Osteoblast (primary cell): ENCODE measurements at places on chromosomes 1 and 21. TPM values are rescaled to one million over a fixed set of nuclear protein-coding genes. Genes with fewer than 3 reads are reported as not detected.
A peak's percentile ranks its signal among the peaks of the same experiment; 100 is the strongest.

DNA sequence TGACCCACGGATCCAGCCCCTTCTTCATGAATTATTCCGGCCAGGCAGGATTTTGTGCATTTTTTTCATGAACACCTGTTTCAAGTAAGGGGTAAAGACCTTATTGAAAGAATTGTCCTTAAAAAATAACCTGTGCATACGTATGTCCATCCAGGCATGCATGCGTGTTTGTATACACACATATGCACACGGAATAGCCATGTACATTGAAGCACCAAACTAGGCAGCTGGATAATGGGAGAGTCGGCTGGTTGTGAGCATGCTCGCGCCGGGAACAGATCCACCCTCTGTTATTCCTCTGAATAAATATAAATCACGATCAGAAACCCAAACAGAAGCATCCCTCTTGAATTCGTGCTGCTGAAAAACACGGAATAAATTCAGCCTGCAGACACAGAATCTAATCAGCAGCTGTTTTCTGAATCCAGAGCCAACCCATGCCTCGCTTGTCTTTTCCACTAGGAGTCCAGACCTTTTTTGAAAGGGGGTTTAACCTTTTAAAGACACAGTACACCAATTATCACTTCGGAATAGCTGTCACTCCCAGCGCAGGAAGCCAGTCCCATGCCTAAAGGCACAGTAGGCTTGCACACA, at the start of gene HIVEP3:
TSS of gene HIVEP3 (minus strand) at position 473 of the 594 bp plus-strand sequence.
- H3K4me1 ChIP-seq: peaks cover 11% of the 10 kb centered on the region
- no peaks in the 10 kb centered on the region for H3K36me3 ChIP-seq
- H3K27me3 ChIP-seq: no peaks in the 10 kb centered on the region
- no peak within 1 kb of the TSS for H3K27ac ChIP-seq
- DNase-seq: peak; percentile 96

- H3K36me3 ChIP-seq: no peaks in the 10 kb centered on the region
- no peak for DNase-seq
- H3K4me3 ChIP-seq: no peak overlapping the region
- no peaks in the 10 kb centered on the region for H3K4me1 ChIP-seq
Measured at GRCh38 chr21:15722591-15723324, 7.0 kb upstream of the USP25 start.

- DNase-seq: no peak
- H3K27me3 ChIP-seq: no peaks in the 10 kb centered on the region
- no peaks in the 10 kb centered on the region for H3K4me1 ChIP-seq
Measured at GRCh38 chr1:47865881-47866535, 131.2 kb downstream of the TRABD2B start.

DNA sequence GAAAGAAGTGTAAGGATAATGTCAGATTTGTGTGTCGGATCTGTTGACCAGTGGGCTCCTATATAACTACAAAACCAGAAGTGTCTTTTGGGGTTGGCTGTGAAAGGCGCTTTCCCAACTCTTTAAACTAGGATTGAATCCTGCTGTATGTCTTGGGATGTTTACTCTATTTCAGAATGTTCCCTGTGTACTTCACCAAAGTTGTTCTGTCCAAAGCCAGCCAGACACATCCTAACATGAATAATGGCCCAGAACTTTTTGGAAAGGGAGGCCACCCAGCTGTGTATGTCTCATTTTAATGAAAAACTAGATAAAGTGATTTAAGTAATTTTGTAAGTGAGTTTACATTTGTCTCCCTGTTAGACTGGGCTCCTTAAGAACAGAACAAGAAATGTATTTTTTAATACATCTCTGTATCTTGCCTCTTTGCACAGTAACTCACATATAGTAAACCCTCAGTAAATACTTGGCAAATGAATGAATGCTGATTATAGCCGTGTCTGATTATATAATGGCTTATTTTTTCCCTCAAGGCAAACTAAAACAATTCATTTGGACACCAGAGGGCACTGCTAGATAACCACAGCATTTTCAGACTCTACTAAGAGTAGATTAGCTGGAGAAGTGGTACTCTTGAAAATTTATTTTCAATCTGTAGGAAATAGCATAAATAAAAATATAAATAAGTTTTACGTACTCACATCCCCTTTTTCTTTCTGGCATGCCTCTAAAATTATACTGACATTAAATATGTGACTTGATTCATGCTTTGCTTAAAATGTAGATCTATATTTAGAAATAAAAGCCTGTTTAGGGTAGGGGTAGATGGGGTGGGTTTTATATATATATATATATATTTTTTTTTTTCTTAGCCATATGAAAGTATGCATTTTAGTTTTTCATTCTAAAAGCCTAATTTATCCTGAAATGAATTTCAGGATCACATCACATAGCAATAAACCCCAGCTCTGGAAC, 23.8 kb downstream of the TSEN15 start:
- no peaks in the 10 kb centered on the region for H3K27me3 ChIP-seq
- no peak overlapping the region for H3K27ac ChIP-seq
- no peaks in the 10 kb centered on the region for H3K4me1 ChIP-seq
- H3K4me3 ChIP-seq: no peak overlapping the region
- no peaks in the 10 kb centered on the region for H3K36me3 ChIP-seq
- no peak for DNase-seq

DNA sequence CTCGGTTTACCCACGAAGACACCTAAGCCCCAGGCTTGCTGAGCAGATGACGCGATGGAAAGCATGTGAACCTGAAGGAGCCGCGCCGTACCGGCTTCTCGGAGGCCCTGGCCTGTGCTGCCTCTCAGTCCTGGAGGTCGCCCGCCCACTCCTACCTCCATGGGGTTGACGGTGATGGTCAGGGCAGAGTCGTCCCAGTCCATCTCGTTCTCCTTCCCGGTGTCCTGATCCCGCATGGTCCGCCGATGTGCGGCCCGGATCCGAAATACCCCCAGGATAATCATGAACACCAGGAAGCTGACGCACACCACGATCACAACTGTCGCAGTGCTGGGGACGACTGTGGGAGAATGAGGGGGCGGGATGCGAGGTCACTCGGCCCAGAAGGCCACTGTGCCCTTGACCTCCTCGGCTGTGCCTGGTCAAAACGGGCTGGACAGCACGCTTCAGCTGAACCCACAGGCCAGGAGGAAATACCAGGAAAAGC, 79.6 kb downstream of the PIK3CD start:
- no peak overlapping the region for H3K4me3 ChIP-seq
- H3K27ac ChIP-seq: no peak overlapping the region
- peak; percentile 64 for DNase-seq
- no peaks in the 10 kb centered on the region for H3K27me3 ChIP-seq
- H3K36me3 ChIP-seq: peaks cover 63% of the 10 kb centered on the region

GRCh38 chr1:168520052-168520751, 23.6 kb downstream of the XCL2 start:
- H3K4me1 ChIP-seq: no peaks in the 10 kb centered on the region
- peaks cover 3% of the 10 kb centered on the region for H3K27me3 ChIP-seq
- H3K4me3 ChIP-seq: no peak overlapping the region
- H3K36me3 ChIP-seq: no peaks in the 10 kb centered on the region

GRCh38 chr1:204502241-204502640, 7.6 kb upstream of the PIK3C2B start:
- no peaks in the 10 kb centered on the region for H3K4me1 ChIP-seq
- no peak overlapping the region for H3K27ac ChIP-seq
- no peak overlapping the region for H3K4me3 ChIP-seq
- peaks cover 24% of the 10 kb centered on the region for H3K27me3 ChIP-seq
- no peaks in the 10 kb centered on the region for H3K36me3 ChIP-seq

GRCh38 chr1:5109633-5110032, 455.2 kb downstream of the AJAP1 start:
- H3K36me3 ChIP-seq: no peaks in the 10 kb centered on the region
- no peak for DNase-seq
- H3K27ac ChIP-seq: no peak overlapping the region
- no peaks in the 10 kb centered on the region for H3K4me1 ChIP-seq
- H3K4me3 ChIP-seq: no peak overlapping the region
- no peaks in the 10 kb centered on the region for H3K27me3 ChIP-seq

- H3K4me3 ChIP-seq: no peak overlapping the region
- no peaks in the 10 kb centered on the region for H3K27me3 ChIP-seq
- no peak for DNase-seq
- H3K4me1 ChIP-seq: peaks cover 2% of the 10 kb centered on the region
- H3K36me3 ChIP-seq: peaks cover 10% of the 10 kb centered on the region
Measured at GRCh38 chr1:46254668-46255067, 7.1 kb downstream of the RAD54L start.

- no peak overlapping the region for H3K27ac ChIP-seq
- DNase-seq: no peak
- H3K27me3 ChIP-seq: no peaks in the 10 kb centered on the region
- no peaks in the 10 kb centered on the region for H3K4me1 ChIP-seq
- no peak overlapping the region for H3K4me3 ChIP-seq
- no peaks in the 10 kb centered on the region for H3K36me3 ChIP-seq
Measured at GRCh38 chr1:219149953-219150352, 23.7 kb upstream of the LYPLAL1 start.

DNA sequence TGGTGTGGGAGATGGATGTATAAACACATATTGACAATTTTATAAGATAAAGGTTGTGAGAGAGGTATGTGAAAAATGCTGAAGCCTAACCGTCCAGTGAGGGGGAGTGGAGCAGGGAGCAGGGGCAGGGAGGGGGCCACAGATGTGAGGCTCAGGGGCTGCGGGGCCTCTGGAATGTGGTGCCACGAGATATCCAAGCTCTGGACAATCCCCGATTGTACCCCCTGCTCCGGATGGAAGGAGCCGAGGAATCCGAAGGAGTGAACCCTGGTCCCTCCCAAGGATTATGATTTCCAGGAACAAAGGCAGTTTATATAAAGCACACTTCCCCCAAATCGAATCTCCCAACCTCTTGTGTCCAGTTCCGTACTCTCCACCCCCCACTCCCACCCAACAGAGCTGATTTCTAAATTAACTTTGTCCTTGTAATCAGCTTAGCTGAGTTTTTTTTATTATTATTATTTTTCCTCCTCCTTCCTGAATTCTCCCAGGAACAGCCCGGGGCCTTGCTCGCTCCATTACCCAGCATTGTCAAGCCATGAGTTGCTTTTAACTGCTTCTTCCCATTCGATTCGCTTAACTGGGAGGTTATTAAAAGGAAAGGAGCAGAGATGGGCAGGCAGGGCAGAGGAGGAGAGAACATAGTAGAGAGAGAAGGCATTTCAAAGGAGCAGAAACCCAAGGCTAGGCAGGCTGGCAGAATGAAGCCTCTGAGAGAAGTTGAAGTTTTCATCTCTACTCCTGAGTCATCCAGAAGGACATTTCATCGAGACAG, 9.4 kb downstream of the KIRREL1 start:
- peaks cover 87% of the 10 kb centered on the region for H3K4me1 ChIP-seq
- H3K4me3 ChIP-seq: peak overlapping the region; percentile 38
- peak; percentile 69 for DNase-seq
- H3K27me3 ChIP-seq: no peaks in the 10 kb centered on the region

DNA sequence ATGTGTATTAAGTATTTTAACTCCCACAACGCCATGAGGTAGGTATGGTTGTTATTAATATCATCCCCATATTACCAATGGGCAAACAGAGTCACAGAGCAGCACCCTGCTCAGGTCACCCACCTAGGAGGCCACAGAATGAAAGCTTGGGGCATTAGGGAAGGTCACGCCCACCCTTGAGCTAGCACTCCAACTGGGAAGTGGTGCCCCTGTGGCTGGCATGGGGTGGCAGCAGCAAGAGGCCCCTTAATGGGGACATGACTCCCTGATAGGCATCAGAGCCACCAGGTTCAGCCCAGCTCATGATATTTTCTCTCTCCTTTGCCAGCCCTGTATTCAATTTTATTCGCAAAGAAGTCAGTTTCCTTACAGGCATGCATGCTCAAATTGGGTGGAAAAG, 90.6 kb downstream of the DMRTB1 start:
- no peak overlapping the region for H3K4me3 ChIP-seq
- H3K36me3 ChIP-seq: no peaks in the 10 kb centered on the region
- H3K27me3 ChIP-seq: no peaks in the 10 kb centered on the region
- peak overlapping the region; percentile 62 for H3K27ac ChIP-seq
- DNase-seq: no peak
- H3K4me1 ChIP-seq: peaks cover 14% of the 10 kb centered on the region

DNA sequence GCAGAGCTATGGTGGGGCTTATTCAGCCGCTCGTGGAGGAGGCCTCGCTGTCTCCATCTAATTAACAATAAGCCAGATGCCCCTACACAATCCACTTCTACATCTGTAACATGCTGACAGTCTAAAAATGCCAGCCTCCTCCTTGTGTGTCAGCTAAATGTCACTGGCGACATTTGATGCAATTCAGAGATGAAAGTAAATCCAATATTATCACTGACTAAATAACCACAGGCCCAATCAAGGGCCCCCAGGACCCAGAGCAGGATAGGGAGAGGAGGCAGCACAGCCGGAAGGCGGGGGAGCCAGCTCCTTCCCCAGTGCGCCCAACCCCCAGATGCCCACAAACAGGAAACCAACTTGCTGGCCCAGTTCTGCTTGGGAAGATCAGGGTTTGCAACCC, 76.6 kb downstream of the DMRTA2 start:
- DNase-seq: no peak
- H3K27ac ChIP-seq: no peak overlapping the region
- no peaks in the 10 kb centered on the region for H3K4me1 ChIP-seq
- no peak overlapping the region for H3K4me3 ChIP-seq

- peak; percentile 65 for DNase-seq
- no peak overlapping the region for H3K4me3 ChIP-seq
- no peak overlapping the region for H3K27ac ChIP-seq
- no peaks in the 10 kb centered on the region for H3K36me3 ChIP-seq
Measured at GRCh38 chr1:228156515-228156881, 6.8 kb downstream of the GJC2 start.

The FCRL4 gene
- not detected in 2 replicates for total RNA-seq

The FAAH gene
- 2.4 and 4.0 TPM in 2 replicates for total RNA-seq

The TINAGL1 gene
- total RNA-seq: 31.5 and 50.3 TPM in 2 replicates
